ENCODE measurements at places on chromosomes 1 and 21. TPM values are rescaled to one million over a fixed set of nuclear protein-coding genes. Genes with fewer than 3 reads are reported as not detected.

DNA sequence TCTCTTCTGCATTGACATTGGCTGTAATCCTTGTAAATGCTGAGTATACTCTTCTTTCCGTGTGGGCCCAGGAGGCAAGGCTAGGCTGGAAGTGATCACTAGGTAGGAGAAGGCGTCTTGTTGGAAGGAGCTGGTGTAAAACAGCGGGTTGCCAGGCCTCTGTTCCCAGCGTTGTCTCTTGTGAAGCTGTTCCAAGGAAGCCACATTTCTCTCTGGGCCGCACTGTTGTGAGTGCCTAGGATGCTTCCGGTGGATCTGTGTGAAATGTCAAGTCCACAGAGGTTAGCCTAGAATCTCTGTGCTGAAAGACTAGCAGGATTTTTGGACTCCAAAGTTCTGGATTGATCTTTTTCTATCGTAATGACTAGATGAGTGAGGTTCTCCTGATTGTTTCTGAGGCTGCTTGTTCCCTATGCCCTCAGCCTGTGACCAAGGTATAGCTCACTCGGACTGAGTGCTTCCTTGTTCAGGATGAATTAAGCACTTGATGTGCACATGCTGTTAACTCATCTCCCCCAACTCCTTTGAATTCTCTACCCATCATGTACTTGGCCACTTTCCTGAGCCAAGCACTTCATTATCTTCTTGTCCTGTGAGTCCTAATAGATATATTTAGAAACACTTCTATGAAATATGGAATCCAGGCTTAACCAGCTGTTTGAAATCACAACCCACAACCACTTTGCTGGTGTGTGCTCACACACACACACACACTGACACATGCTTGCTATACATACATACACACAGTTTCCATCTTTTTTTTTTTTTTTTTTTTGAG lies 63.3 kb downstream of the PBX1 start:
- no peak for DNase-seq

DNA sequence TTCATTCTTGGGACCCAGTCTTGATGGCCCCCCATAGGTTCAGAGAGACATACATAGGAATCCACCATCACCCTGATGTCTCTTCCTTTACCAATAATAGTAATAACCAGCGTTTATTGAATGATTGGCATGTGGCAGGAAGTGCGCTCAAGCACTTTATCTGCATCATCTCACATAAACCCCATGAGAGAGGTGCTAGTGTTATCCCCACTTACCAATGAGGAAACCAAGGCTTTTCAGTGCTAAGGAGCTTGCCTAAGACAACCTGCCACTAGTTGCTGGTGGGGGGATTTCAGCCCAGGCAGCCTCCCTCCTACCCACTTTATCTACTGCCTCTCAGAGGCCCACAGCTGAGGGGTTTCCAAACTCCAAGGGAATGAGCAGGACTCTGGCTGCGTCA lies 7.7 kb downstream of the LGR6 start:
- no peak for DNase-seq

TMEM125 gene
- total RNA-seq: not detected

PCSK9 gene
- total RNA-seq: 0.27 TPM

DNA sequence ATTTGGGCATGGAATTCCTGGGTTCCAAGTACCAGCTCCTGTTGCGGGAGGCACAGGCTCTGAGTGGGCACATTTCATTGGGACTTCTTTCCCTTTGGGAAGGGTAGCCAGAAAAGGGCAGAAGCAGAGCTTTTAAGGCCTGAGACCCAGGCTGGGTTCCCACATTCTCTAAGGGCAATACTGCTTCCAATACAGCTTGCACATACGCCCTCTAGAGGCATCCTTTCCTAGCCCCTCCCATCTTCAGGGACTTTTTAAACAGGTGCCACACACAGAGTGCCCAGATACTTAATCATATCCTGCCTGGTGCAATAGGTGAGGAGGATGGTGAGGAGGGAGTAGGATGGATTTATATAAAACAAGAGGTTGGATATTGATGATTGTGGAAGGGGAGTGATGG lies 5.7 kb downstream of the GPR88 start:
- DNase-seq: no peak

- DNase-seq: no peak
Observed at GRCh38 chr1:173504268-173504667, 27.1 kb downstream of the PRDX6 start.

- no peak for DNase-seq
Observed at GRCh38 chr1:184000321-184000720, 37.2 kb downstream of the COLGALT2 start.

RIT1 gene
- total RNA-seq: 27.1 TPM

GRCh38 chr21:40272037-40272436 lies 404.8 kb downstream of the PCP4 start:
- no peak for DNase-seq
